Stimulated activated CD8-positive, alpha-beta memory T cell treated with anti-CD3 and anti-CD28 coated beads, Interleukin-4, amount 100 ng/mL, for 48 hours (primary cell): ENCODE measurements at places on chromosomes 4 and X.

DNA sequence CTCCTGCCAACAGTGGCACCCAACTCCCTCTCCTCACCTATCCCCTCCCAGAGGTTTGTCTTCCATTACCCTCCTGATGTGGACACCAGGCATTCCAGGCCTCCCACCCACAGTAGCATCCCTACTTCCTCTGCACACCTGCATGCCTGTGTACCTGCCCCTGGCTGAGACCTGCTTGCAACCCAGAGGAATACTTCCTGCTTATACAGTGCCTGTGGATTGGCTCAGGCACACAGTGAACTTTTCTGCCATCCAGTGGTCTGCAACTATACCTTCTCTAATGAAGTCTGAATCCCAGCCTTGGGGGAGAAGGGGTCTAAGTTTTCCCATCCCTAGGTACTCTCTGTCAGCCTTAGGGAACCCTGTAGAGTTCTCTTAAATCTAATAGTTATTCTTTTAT lies 169.9 kb downstream of the IQCM start:
- no peak for DNase-seq

DNA sequence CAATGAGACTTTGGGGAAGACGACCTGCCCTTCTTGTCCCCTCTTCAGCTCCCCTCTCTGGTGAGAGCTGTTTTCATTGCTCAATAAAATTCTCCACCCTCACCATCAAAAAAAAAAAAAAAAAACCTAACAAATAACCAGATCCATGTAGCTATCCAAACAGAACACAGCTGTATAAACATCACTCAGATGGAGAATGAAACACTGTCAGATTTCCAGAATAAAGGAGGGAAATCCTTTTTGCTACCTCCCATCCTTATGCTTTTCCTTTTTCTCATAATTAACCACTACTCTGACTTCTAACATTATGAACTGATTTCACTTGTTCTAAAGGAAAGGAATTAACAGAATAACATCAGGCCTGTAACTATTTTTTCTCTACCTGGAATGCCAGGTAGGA lies 155.6 kb downstream of the PPP4R3C start:
- no peak for DNase-seq

DNA sequence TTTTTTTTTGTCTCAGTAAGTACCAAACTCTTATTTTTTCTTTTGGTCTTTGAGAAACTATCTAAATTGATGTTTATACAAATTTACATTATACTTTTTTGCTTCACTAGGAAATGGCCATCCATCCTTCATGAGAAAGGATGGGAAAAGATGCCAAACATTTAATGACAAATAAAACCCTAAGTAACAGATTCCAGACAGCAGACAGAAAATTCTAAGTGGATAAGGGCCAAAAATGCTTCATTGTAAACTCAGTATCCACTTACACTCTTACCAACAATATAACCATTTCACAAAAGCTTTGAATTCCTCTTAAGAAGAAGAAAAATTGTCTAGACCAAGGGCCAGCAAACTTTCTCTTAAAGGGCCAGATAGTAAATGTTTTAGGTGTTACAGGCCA lies 3.5 kb downstream of the GUCY1B1 start:
- no peak for DNase-seq

DNA sequence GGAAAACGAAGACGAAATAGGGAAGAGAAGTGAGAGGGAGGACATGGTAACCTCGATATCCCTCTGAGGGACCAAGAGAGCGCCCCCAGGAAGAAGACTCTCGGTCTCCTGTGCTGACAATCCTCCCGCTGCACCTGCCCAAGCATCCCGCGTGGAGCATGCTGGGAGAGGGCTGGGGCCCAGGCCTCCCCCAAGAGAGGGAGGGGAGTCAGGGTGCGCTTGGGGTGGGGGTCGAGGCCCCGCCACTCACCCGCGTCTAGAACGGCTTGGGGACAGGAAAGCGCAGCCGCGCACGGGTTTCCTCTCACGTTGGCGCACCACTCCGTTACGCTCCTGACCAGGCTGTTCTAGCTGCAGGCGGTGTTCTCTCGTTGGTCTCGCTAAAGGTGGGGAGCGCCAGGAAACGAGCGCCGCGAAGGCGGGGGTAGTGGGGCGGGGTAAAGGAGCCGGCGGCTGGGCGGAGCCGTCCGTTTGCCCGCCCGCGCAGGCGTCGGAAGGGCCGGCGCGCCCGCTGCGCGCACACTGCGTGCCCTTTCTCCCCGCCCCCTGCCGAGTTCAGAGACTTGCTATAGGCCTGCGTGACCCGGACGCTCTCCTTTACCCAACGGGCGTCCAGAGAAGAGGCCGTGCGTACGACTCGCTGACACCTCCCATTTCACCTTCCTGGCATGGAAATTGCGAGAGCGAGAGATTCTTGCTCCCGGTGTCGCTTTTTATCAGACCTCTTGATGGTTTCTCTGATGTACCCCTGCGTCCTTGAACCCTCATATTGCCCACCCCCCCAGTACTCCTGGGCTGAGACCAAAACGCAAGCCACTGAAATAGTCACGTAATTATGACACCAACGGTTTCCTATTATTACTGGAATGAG lies at the start of gene C1GALT1C1:
C1GALT1C1 (minus strand) TSS at position 388 of the 871 bp plus-strand sequence. CDS start 2,888 bp downstream, outside the sequence.
- peak; percentile 89 for DNase-seq

DNA sequence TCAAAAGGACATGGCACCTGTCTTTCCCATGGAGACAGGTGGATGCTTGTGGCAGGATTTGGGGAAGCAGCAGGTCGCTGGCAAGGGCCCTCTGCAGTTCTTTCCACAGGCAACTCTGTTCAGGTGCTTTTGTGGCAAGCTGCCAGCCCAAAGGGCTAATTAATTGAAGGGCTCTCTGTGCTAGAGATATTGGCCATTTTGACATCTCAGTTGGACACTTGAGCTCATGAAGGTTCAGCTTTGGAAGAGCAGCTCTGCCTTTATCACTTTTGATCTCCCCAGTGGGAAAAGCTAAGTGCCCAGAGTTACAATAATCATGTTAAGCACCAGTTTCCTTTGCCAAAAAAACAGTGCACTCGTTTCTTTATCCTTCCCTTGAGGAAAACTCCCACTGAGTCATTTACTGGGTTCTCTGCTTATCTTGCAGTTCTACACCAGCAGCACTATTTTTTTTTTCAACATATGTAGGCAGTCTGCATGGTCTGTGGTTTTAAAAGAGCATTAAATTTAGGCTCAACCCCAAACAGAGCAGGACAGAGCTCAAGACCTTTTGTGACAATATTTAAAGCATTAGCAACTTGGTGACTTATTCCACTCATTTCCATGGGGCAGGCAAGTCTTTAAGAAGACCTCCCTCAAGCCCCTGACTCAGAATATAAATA lies 336.4 kb upstream of the RASGEF1B start:
- DNase-seq = no peak

DNA sequence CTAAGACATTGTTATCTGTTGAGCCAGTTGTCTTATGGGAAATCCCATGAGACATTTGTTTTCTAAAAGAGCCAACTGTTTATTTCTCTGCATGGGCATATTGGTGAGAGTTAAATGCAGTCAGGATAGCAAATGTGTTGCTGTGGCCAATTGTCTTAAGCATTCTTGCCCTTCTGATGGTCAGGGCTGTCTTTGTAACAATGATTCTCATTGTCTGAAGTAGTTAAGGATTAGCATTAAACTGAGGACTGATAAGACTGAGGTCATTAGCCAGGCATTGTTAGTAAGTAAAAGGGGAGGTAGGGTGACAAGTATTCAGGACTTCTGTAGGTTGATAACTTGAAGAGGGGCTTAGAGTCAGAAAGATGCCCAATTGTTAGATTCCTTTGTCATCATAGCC lies 11.2 kb upstream of the MORF4L2 start:
- no peak for DNase-seq

DNA sequence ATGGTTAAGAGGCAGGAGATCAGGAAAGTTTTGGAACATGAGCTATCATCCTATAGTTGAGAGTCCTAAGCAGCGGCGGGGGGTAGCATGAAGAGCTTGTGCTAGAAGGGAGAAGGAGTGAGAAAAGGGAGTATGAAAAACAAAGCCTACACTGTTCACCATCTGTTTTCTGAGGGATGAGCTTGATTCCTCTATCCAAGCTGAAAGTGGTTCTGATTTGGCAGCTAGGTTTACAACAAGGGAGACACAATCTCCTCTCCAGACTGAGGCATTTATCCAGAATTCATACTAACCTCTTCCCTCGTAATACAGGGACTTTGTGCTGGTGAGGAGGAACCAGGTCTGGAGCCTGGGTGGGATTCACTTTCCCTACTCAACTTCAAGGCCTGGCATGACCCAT lies 23.5 kb downstream of the TSC22D3 start:
- no peak for DNase-seq

DNA sequence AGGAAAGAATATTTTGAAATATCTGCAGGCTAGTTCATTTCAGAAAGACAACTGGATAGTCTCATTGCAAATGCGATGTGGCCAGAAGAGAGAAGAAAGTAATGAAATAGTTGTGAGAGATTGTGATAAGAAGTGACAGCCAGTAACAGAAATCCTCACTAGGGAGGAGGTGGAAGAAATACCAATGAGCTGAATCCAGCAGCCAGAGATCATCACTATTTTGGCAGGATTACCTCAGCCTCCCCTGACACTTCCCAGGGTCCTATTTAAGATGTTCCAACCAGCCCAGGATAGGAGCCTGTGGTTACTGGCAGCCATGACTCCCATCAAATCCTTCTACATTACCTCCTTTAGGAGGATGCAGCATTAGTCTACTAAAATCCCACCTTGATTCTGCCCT lies 76.7 kb upstream of the ARHGAP24 start:
- no peak for DNase-seq

DNA sequence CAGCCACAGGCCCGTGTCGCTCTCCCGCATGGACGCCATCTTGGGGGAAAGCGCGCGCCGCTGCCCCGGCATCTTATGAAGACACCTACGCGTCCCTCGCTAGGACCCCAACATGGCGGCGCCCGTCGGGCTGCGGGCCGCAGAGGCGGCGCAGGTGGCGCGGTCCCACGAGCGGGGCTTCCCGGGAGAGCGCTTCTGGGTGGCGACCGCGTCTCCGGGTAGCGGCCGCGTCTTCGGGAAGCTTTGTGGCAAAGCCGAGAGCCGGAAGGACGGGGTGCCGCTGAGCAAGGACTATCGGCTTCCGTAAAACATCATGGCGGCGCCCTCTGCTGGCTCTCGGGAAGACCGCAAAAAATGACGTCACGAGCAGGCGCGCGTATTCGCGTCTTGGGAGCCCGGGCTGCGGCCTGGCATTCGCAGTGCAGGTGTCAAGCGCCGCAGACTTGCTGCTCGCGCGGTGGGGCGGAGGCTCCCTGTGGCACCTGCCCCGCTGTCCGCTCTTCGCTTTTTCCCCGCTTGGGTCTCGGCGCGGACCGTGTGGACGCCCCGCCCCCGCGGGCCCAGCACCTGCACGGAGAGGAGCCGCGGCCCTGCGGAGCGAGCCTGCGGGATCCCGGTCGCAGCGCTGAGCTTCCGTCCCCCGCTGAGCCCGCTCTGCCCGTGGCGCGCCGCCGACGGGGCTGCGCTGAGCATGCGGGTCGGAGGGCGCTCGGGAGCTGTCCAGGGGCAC lies at the start of gene NELFA:
NELFA (minus strand) TSS at position 54 of the 730 bp plus-strand sequence; CDS start at position 39, 15 bp downstream.
- peak; percentile 97 for DNase-seq

GRCh38 chrX:19791562-19791961 lies 95.8 kb downstream of the SH3KBP1 start:
- DNase-seq = no peak

DNA sequence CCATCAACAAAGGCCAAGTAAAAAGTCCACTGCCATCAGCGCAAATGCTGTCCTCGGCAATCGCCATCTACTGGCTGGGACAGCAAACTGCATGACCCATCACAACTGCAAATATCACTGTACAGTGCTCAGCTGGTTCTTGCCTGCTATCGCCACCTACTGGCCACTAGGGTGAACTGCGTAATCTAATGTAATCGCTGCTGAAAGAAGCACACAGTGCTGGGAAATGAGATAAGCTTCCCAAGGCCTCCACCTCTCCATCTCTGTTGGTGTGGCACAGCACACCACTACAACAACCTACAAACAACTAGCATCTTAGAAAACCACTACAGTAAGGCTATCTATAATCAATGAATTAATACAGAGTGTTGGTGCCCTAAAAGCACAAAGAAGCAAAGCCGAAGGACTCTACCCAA lies 298.3 kb downstream of the TEX13A start:
- peak; percentile 67 for DNase-seq

- DNase-seq = no peak
Observed at GRCh38 chr4:2070421-2071251, 11.5 kb downstream of the NAT8L start.

DNA sequence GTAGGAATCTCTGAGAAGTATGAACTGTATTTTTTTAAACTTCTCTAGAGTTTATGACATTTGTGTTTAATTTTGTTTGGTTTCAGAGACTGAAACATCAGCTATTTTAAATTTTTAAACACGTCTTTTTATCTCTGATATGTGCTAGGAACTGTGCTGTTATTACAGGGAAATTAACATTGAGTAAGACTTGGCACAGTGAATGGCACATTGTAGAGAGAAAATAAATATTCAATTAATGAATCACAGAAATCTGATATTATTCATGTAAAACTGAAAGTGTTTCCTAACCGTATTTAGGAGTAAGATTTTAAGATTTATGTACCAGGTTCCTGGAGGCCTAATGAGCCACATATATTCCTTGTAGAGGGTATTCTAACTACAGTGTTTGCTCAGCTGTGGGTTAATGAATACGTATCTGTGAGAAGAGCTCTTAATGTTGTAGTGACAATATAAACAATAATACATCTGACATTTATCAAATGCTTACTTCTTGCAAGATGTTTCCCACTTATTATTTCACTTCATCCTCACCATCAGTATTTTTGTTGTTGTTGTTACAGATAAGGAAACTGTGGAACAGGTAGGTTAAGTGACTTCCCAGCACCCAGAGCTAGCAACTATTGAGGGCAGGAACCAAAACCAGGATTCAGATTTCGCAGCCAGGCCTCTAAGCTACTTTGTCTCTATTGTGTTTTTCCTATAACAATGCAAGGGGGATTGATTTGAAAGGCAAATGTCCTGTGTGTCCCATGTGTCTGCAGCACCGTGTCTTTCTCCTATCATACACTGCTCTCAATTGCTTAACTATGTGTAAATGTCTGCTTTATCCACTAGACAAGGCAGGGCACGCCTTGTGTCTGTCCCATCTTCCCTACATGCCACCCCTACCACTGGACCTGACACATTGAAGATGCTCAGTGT lies 121.1 kb upstream of the FAM9C start:
- DNase-seq = no peak

- no peak for DNase-seq
Observed at GRCh38 chrX:46333550-46333949, 211.7 kb downstream of the ZNF674 start.

GRCh38 chrX:69538321-69538876 lies 34.3 kb downstream of the NALF2 start:
- DNase-seq = peak; percentile 83

DNA sequence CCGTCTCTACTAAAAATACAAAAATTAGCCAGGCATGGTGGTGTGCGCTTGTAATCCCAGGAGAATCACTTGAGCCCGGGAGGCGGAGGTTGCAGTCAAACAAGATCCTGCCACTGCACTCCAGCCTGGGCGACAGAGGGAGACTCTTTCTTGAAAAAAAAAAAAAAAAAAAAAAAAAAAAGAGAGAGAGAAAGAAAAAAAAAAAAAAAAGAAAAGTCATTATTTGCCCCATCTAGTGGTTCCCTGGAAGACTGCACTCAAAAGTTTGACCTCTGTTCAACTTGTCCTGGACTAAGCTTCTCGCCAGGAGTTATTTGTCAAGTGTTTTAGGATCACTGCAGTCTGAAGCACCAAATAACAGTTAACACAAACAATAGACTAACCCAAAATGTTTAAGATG lies 45.3 kb upstream of the KCTD8 start:
- no peak for DNase-seq

GRCh38 chr4:132059227-132059626 lies 1089.9 kb upstream of the PCDH10 start:
- DNase-seq = no peak
